ENCODE measurements at places on chromosomes 11 and 22.

DNA sequence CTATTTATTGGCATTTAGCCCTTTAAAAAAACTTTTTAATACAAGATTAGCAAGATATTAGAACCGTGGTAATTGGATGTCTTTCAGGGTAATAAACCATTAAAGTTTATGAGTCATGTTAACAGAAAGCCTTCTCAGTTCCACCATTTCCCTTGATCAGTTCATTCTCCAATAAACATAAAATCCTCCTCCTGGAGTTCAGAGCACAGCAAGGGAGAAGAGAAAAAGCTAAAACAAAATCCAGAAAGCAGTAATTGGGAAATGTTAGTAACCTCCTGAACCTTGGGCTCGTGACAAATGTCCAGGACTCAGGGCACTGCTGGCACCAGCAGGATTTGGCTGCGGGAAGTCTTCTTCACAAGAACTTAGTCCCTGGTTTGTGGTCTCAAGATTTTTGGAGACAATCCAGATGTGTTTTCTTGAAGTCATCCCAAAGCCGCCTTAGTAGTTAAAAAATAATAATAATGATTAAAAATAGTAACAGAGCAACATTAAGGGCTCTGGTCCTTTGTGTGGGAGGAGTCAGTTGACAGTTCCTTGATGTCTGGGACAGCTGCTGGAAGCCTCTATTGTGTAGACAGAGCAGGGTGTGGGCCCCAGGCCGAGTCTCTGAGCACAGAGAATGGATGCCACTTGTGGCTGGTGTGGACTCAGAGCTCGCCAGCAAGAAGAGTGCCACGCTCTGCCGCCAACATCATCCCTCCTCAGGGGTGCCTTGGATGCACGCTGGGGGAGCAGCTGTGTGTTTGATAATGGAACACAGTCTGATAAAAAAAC, 43.4 kb upstream of the PITPNB start:
- peak; percentile 17 for DNase-seq

- no peak for DNase-seq
Measured at GRCh38 chr11:74992852-74993251, 4.1 kb downstream of the NEU3 start.

DNA sequence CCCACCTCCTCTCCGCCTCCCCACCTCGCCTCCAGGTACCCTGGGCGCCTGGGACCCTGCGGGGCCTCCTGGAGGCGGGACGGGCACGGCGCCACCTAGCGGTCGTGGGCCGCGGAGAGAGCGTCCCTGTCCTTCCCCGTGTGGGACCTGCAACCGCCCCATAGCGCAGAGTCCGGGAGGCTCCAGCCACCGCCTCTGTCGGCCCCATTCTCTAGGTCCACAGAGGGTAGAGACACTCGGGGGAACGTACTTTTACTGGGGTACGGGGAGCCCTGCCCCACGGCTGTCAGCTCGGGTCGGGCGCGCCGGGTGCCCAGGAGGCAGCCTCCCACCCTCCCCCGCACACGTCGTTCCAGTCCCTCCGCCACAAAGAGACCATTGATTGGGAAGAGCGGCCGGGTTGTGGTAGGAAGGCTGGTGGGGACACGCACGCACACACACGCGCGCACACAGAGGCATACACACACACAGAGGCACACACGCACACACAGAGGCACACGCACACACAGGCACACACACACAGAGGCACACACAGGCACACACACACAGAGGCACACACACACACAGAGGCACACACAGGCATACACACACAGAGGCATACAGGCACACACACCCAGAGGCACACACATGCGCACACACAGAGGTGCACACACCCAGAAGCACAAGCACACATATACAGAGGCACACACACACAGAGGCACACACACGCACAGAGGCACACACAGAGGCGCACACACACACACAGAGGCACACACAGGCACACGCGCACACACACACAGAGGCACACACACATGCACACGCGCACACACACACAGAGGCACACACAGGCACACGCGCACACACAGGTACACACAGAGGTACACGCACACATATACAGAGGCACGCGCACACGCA, 12.6 kb upstream of the NECTIN1 start:
- DNase-seq = no peak

- DNase-seq = no peak
Measured at GRCh38 chr11:83006877-83007330, 64.8 kb downstream of the RAB30 start.

DNA sequence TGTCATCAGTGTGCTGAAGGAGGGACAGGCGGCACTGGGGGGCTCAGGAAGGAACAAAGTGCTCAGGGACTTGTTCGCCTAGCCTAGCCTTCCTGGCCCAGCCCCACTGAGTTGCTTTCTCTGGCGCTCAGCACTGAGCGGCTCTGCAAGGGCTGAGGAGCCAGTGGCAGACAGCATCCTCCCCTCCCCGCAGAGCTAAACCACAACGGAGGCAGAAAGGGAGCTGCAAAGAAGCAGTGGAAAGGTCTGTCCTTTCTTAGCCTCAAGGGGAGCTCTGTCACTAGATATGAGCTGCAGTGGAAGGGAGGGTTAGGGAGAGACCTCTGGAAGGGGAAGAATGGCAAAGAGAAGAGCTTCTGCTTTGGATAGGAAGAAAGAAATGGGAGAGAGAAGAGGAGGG, 89.7 kb upstream of the PHOX2A start:
- peak; percentile 10 for DNase-seq

- no peak for DNase-seq
Measured at GRCh38 chr22:29842740-29843139, 4.7 kb upstream of the ASCC2 start.

- no peak for DNase-seq
Measured at GRCh38 chr11:105181100-105181499, 41.5 kb upstream of the CARD18 start.

- no peak for DNase-seq
Measured at GRCh38 chr22:23548501-23549197, 31.4 kb downstream of the IGLL1 start.

GRCh38 chr11:122764371-122765090, 73.8 kb upstream of the CRTAM start:
- DNase-seq = peak; percentile 89

- no peak for DNase-seq
Measured at GRCh38 chr11:86500500-86501140, 125.9 kb downstream of the CCDC81 start.

- DNase-seq = no peak
Measured at GRCh38 chr11:90321018-90321417, 98.2 kb upstream of the CHORDC1 start.

GRCh38 chr22:30396871-30397655, at the start of gene SEC14L2:
Gene SEC14L2, plus strand, starts transcription at chr22:30397018. Its CDS starts 99 bp downstream, at chr22:30397117.
- DNase-seq = peak; percentile 83

DNA sequence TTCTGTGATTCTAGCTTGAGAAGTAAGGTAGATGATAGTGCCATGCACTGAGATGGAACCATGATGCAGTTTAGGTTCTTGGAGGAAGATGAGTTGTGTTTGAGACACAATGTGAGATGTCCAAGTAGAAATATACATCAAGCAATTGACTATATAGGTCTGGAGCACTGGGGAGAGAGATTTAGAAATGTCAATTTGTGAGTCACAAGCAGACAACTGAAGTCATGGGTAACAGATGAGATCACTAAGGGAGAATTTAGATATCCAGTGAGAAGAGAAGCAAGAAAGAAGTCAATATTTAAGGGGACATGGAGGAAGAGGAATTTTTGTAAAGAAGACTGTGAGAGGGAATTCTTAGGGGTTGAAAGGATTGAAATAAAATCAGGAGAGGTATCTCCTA, 65.1 kb upstream of the RRAS2 start:
- DNase-seq = no peak

DNA sequence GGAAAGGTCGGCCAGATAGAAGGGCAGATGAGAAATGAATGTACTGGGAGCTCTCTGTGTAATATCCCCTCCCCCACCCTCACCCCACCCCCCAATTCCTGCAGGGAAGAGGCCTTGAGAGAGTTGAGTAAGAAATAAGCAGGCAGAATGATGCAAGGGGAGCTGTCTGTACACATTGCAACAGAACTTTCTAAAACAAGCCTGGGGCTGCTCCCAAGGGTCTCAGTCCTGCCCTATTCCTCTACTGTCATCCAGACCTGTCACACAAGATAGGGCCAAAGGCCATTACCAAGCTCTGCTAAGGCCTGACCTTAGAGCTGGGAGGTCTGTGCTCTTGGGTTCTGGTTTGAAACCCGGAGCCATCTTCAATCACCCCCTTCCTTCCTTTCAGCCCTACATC, 5.7 kb upstream of the DGAT2 start:
- DNase-seq = no peak

DNA sequence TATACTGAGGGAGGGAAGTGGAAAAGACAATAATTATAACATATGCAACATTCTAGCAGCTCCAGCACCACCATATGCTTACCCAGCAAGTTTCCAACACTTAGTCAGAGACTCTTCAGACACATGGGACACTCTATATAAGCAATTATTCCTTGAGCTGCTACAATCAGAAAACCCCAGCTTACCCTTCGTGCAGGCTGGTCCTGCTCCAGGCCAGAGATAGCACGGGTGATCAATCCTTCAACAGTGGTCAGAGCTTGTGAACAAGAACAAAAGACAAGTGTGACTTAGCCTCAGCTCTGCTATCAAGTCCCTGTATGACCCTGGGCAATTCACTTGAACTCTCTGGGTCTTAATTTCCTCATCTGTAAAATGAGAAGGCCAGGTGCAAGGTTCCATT, 1.5 kb downstream of the ZPR1 start:
- DNase-seq = no peak

- no peak for DNase-seq
Measured at GRCh38 chr22:28521451-28521850, 158.2 kb downstream of the TTC28 start.

- no peak for DNase-seq
Measured at GRCh38 chr11:73559743-73560142, 38.2 kb downstream of the FAM168A start.

DNA sequence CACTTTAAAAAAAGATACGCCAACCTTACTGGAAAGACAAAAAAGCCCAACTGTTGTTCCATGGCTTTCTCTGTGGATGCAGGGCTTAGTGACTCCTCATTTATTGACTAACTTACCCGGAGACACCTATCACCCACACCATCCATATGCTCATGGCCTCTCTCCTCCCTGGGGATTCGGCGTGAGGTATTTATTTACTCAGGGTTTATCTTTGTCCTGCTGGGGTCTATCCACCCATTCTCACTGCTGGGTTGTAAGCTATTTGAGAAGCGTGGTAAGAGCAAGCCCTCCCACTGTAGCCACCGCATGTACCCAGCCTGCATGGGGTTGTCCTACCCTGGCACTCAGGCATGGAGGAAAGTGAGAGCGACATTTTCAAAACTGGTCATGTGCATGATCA, 93.6 kb downstream of the NELL1 start:
- DNase-seq = no peak

Measured in cerebellar cortex (tissue), 1 donor.